T-helper 17 cell (primary cell): ENCODE measurements at places on chromosomes 1 and 21. TPM values are rescaled to one million over a fixed set of nuclear protein-coding genes. Genes with fewer than 3 reads are reported as not detected.

Gene FABP3
- not detected for total RNA-seq

Gene SIM2
- not detected for total RNA-seq

DNA sequence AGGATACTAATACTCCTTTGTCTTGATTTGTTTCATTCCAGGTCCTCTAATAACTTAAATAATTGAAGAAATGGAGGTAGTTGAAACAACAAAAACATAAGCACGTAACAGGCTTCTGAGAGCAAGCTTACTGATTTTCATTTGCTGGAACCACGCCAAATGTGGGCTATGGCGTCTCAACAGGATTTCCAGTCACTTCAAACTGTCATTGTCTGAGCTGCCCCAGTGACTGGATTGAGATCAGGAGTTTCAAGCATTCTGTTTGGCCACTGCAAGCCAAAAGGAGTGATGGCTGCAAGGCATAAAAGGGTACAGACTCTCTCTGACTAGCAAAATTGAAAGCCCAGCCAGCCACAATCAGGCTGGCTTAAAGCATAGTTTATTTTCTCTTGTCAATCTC is 289.9 kb downstream of the DPYD start:
- no peak for DNase-seq

GRCh38 chr1:98403963-98404480 is 257.5 kb upstream of the SNX7 start:
- DNase-seq, result no peak

DNA sequence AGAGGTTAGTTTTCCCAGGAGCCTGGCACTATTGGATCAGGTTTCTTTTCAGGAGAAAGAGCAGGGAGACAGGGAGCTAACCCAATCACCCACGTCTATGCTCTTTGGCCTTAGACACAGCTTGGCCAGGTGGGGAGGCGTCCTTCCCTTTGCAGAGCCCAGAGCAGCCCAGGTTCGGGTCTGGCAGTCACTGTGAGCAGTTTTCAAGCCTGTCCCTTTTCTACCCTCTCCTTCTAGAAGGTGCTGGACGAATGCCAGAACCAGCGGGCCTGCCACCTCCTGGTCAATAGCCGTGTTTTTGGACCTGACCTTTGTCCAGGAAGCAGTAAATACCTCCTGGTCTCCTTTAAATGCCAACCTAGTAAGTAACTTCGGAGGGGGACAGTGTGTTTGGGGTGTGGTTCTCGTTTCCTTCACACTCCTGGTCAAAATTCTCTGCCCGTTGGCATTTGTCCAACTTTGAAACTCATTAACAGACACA is 44.9 kb downstream of the EVA1C start:
- no peak for DNase-seq

GRCh38 chr1:203145321-203146041 is 18.0 kb downstream of the ADORA1 start:
- no peak for DNase-seq

DNA sequence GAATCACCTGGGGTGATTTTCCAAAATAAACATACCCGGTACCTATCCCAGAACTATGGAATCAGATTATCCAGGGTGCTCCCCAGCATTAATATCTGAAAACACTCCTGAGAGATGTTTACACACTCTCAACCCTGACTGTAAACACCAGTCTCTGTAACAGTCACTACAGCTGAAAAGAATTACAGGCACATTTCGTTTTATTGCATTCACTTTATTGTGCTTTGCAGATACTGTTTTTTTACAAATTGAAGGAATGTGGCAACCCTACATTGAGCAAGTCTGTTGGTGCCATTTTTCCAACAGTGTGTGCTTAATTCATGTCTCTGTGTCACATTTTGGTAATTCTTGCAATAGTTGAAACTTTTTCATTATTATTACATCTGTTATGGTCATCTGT is 31.8 kb downstream of the HSF2BP start:
- no peak for DNase-seq

DNA sequence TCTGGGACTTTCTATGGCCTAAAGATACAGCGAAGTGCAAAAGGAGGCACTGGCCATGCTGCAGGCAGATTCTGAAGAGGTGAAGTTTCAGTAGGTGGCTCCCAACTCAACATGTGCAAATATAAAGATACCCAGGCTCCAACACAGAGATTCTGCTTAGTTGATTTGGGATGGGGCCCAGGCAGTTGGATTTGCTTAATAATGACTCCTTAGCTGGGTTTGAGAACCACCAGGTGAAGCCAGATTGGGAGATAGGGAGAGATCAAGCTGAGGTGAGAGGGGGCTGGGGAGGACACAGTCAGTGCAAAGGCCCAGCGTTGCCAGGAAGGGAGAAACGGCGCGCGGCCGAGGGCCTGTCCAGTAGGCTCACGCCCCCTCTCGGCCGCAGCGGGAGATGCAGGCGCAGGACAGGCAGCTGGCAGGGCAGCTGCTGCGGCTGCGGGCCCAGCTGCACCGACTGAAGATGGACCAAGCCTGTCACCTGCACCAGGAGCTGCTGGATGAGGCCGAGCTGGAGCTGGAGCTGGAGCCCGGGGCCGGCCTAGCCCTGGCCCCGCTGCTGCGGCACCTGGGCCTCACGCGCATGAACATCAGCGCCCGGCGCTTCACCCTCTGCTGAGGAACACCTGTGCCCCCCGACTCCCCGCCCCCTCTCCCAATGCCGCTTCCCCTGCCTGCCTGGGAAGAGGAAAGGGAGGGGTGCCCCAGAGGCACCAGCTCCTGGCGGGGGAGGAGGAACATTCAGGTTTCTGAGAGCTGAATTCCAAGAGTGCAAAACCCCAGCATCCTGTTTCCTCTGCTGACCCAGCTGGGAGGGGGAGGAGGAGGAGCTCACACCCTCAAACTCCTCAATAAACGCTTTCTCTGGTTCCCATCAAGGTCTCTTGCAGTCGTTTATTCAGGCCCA is 1.2 kb downstream of the FAM167B start:
- DNase-seq, result peak; percentile 62

DNA sequence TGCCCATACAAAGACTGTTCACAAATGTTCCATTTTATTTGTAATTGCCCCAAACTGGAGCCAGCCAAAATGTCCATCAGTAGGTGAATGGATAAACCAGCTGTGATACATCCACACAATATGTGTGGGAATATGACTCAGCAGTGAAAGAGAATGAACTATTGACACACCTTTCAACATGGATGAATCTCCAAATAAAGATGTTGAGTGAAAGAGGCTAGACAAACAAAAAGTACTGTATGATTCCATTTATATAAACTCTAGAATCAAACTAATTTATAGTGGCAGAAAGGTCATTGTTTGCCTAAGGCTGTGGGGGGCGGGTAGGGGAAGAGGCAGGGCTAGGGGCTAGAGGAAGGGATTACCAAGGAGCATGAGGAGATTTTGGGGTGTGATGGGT is 4.5 kb downstream of the DHCR24 start:
- DNase-seq, result no peak

Gene SNAPIN
- 18.2 TPM for total RNA-seq

- peak; percentile 42 for DNase-seq
Measured at GRCh38 chr1:147641695-147642592, 28.4 kb downstream of the ACP6 start.

Gene F13B
- not detected for total RNA-seq

Gene HPDL
- 0.21 TPM for total RNA-seq
